ENCODE measurements at places on chromosomes 7 and 10.

GRCh38 chr7:132940084-132940483 lies 141.8 kb downstream of the CHCHD3 start:
- no peak for DNase-seq

DNA sequence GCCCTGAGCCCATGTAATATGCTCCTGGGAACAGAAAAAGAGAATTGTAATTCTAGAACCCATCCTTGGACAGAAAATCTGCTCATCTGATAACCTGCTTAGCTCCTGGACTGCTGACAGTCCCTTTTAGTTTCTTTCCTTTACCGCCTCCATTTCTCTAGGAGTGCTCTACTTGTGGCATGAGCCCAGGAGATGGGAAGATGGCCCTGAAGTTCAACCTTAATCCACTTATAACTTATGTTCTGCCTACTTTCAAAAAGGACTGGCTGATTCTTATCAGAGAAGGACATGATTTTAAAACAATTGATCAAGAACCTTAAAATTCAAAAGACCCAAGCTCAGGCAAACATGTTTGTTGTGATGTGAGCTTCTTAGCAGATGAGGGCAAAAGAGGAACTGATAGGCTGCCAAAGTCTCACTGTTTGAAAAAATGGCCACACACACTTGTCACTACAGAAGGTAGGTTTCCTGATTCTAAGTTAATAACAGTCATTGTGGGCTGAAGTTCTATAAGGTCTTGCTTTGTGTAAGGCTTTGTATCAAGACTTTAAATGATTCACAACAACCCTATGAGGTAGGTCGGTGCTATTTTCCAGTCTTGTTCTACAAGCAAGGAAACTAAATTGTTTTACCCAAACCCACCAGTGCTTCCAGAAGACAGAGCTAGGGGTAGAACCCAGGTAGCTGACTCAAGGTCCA lies 94.3 kb upstream of the AFAP1L2 start:
- DNase-seq, result no peak

- no peak for DNase-seq
Measured at GRCh38 chr7:108203537-108203936, 73.4 kb upstream of the LAMB4 start.

DNA sequence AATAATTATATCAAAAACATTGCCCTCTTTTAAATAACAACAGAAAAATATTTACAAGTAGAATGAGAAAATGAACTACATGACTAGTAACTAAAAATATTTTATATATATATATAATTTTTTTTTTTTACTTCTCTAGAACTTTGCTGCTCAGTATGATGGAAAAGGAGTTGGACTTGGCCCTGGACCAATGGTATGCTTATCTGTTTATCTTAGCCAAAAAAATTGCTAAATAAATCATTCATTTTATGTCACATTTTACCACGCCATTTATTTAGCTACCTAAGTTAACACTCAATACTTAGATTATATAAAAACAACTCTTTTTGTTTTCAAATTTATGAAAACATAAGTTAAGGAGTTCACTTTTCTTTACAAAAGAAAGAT lies 6.7 kb downstream of the COL1A2 start:
- no peak for DNase-seq

GRCh38 chr10:58115218-58116050 lies 152.3 kb downstream of the IPMK start:
- no peak for DNase-seq

GRCh38 chr7:2971914-2972834 lies 71.5 kb downstream of the CARD11 start:
- DNase-seq, result no peak

DNA sequence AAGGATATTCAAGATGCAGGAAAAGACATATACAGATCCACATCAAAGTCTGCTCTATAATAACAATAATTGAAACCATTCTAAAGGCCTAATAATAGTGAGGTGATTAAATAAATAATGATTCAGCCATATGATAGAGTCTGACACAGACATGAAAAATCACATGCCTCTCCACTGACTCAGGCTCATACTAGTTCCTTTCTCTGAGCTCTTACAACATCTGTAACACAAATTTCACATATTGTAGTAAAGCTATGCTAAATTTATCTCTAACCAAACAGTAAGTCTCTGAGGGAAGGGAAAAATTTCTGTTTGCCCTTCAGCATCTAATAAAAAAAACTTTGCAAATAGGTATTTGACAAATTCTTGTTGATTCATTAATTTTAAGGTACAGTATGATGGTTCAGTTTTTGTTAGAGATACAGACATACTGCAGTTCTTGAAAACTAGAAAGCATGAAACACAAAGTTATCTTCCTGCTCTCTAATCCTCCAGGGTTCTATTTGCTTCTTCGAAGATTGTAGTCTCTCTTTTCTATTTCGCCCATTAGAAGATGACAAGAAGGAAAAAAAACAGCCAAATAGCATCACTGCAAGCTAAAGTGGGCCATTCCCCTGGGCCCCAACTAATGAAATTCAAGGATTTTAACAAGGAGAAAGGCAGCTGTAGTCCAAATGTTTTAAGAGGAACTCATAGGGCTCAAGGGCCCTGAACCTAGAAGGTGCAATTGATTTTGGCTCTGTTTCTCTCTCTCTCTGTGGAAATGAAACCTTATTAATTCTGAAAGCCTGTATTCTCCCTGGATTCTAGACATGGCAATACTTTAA lies 53.9 kb downstream of the CUBN start:
- DNase-seq, result no peak

DNA sequence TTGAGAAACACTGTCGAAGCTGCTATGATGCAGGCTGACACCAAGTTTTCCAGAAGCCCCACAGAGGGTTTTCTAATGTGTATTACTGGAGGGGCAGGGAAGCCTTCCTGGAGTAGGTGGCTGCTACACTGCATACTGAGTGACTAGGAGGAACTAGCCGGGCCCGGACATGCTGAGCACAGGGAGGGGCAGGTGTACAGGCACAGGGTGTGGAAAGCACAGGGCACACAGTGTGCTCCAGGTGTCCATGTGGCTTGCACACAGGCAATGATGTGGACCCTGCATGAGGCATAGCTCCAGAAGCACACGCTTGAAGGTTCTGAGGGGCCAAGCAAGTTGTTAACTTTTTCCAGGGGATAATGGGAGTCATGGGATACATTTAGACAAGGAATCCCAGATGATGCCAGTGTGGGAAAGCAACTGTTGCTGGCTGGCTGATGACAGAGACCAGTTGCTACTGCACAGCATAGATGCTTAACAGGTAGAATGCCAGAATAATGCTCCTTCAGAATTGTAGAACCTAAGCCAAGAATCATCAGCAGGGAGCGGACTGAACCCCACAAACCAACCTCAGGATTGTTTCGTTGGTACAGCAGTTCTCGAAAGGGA lies 14.6 kb downstream of the DHX32 start:
- no peak for DNase-seq

DNA sequence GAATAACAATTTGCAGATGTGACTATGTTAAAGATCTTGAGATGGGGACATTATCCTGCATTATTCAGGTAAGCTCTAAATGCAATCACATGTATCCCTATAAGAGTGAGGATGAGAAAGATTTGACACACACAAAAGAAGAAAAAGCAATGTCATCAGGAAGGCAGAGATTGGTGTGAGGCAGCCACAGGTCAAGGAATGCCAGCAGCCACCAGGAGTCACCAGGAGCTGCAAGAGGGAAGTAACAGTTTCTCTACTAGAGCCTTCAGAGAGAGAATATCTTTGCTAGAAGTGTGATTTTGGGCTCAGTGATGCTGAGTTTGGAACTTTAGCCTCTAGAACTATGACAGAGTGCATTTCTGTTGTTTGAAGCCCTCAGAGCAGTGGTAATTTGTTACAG lies 700.3 kb upstream of the SEMA3D start:
- DNase-seq, result no peak

GRCh38 chr7:134599371-134599770 lies 47.3 kb upstream of the BPGM start:
- no peak for DNase-seq

- DNase-seq, result peak; percentile 54
Measured at GRCh38 chr10:103592186-103593021, 98.9 kb downstream of the NEURL1 start.

DNA sequence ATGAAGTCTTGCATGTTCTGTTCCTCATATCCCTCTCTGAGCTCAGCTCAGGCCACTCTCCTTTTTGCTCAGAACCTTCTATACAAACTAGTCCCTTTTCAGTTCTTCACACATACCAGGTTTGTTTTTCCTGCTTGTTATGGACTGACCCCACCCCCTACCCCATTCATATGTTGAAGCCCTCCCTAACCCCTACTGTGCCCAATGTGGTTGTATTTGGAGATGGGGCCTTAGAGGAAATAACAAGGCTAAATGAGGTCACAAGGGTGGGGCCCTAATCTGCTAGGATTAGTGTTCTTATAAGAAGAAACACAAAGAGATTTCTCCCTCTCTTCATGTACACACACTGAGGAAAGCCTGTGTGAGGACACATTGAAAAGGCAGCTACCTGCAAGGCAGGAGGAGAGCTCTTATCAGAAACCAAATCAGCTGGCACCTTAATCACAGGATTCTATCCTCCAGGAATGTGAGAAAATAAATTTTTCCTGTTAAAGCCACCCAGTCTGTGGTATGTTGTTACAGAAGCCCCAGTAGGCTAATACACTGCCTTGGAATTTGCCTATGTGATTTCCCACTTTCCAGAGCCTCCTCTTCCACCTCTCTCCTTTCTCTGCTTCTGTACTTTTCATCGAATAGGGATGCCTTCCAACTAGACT lies 67.3 kb upstream of the DNAJB12 start:
- no peak for DNase-seq

DNA sequence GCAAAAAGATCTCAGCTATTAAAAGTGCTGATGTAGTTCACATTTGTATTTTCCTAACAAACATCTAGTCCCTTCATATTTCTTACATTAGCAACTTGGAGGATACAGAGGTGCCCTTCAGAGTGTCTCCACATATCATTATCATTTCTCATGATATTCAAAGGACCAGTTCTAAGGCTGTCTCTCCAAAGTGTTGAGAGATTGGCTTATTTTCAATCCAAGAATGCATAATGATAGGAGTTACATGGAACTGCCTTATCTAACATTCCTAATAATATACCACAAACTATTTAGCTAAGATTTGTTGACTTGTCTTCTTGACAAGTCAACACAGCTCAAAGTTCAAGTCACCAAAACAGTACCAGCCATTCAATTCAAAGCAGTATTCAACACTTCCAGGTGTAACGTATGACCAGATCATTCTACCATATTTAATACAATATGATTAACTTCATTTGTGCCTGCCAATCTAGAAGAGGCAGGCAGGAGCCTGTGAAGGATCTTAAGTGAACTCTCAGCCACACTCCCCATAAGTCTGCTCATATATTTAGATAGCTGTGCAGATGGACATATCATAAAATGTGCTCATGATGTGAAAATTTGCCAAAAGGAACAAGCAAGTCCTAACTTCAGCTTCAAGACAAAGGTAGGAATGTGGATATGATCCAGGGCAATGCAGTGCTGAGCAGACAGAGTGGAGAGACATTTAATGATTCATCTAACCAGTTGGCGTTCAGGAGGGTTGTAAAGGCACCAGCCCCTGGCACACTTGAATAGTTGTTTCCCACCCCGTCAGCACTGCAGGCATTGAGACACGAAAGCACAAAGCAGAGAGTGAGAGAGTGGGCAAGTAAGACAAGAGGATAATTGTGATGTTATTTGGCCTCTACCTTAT lies 108.3 kb downstream of the MTERF1 start:
- DNase-seq, result no peak

DNA sequence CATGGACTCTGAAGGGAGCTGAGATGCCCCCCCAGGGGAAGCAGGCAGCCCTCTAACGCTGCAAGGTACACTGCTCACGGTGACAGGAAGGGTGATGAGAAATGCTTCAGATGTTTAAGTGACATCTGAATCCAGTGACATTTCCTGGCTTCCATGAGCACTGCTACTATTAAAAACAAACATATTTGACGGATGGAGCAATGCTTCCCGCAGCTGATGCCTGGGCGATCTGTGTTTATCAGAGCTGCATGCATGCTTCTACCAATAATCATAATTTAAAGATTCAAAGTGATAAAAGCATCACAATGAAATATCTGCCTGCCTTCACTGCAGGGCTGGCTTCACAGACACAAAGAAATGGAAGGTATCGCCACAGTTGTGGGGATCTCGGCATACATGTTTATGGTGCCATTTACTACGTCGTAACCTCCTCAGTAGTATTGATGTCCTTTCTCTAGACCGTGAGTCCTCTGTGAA lies 66.1 kb upstream of the AOAH start:
- no peak for DNase-seq

DNA sequence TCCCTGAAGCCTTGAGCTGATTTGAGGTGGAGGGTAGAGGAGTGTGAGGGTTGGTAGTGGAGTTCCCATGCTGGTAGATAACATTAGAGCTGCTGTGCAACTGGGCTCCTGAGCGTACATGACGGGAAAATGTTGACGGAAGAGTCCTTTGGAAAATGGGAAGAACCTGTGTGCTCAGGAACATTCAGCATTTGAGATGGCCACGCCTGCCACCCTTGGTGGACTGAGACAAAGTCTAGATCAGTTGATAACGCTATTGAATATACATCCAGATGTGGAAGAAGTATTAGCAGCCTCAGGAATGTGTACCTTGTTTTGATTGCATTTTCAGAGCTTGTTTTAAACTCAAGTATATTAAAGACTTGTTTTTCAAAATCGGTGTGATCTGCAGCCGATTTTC lies 16.1 kb downstream of the PCBD1 start:
- DNase-seq, result no peak

DNA sequence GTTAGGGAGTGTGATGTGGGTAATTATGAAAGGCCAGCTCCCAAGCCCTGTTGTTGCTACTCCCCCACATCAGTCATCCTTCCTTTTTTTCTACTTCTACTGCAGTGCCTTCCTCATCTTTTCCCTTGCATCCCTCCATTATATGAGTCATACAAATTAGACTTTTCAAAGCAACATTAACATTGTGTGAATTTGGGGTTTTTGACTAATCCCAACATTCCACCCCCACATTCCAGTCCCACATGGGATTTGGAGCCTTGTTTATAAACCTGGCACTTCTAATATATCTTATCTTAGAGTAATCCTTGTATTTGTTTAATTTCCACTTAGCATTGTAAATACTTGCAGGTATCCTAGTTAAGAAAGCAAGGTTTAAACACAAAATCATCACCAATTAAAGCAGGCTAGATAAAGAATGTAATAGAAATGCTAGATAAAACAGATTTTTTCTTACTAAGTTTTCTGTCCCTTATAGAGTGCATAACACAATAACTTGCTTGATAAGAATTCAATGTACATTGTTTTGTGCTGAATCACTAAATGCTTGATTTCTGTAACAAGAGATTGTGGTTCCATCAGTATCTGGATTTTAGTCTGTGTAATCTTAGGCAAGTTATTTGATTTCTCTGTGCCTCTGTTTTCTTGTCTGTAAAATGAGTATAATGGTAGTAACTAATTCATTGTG lies 165.8 kb downstream of the CFTR start:
- no peak for DNase-seq

- peak; percentile 41 for DNase-seq
Measured at GRCh38 chr7:95246831-95247370, 77.4 kb downstream of the PON1 start.

All from erythroblast (primary cell).